Tongue (tissue), 3 donors: ENCODE measurements at places on chromosomes 1 and 21.

GRCh38 chr1:26023826-26024225 is 2.3 kb downstream of the EXTL1 start:
- peak; percentile 62 for DNase-seq

DNA sequence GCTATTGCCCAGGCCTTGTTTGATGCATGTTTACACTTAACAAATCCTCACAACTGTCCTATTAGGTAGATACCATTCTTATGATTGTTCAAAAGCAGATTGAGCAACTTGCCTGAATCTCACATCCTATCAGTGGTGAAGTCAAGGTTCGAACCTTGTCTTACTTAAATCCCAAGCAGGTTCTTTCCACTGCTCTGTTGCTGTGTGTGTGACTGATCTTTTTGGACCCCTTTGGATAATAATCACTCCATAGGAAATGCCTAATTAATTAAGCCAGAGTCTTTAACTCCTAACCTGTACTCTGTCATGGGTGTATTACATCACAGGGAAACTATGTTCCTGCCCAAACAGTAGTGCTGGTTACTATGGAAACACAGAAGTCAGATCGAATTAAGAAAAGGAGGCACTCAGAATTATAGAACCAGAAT is 84.2 kb downstream of the SPATA46 start:
- peak; percentile 22 for DNase-seq

DNA sequence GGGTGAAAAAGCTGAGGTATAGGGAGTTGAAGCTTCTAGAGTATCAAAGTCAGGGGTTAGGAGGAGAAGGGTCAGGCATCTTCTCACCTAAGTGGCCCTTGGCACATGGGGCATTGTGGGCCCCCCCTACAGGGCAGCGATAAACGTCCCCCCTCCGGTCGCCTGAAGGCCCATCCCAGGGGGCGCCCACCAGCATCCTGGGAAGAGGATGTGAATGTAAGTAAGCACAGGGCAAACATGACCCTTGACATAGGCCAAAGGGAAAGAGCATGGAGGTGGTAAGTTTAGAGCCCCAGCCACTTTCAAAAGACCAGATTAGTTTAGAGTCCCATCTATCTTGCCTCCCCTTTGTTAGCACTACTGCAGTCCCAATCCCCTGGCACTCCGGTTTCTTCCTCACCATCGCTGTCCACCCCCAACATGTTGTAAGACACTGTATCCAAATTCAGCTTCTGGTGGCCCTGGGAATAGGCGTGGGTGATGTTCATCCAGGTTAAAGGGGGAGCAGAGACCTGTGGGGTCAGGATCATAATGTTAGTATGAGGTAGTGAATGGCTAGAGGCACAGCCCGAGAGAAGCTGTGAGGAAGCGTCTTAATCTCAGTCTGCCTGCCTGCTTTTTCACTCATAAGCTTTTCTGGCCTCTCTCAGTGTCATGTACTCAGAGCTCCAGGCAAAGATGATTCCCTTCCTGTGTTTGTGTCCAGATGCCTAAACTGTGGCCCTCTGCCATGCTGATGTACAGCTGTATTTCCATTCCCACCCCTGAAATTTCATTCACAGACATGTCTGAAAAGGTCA is 2.7 kb downstream of the ITGA10 start:
- no peak for DNase-seq

GRCh38 chr1:46611691-46612221 is 4.9 kb downstream of the MOB3C start:
- no peak for DNase-seq

- no peak for DNase-seq
These were observed 52.6 kb downstream of the DESI2 start for GRCh38 chr1:244705261-244706234.

DNA sequence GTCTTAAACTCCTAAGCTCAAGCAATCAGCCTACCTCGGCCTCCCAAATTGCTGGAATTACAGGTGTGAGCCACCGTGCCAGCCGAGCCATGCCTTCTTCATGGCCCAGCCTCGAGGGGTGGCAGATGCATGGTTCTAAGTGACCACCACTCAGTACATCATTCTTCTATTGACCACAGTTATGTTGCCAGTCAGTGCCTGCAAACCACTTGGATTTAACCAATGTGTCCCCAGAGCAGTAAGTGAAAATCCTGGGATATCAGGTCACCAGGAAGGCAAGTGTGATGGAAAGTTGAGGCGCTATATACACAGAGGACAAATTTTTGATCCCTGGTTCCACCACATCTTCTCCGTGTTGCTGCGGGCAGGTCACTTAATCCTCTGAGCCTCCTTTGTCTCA is 37.0 kb upstream of the RD3 start:
- DNase-seq = no peak

DNA sequence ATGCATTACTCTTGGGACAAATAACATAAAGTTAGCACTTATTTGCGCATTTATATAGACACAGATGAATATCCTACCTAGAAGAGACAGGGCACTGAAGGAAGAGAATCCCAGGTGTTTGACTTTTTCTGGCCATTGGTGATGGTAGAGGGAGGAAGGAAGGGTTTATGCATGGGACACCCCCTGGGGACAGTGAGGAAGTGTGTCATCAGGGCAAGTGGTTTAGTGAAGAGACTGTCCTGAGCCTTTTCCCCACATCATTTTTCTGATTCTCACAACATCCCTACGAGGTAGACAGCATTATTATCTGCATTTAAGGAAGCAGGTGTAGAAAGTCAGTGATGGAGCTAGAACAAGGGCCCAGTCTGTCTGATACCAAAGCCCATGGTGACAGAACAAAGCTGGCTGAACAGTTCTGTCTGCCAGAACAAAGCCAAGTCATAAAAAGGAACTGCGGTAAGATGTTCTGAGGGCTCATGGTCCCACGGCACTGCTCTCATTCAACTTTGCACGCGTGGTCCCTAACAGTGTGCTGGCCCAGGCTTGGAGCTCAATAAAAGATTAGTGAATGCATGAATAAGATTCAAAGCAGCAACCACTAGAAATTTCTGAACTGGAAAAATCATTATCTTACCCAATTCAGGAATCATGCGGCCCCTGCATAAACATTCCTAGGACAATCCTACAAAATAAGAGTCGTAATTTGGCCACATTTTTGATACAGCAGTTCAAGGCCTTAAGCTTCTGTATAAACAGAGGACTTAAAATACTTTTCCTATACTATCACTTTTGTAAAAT is 12.2 kb upstream of the CDC42BPA start:
- DNase-seq = no peak

- DNase-seq = peak; percentile 62
These were observed at the start of gene PRRX1 for GRCh38 chr1:170664093-170664827. PRRX1 (plus strand) TSS chr1:170664131; CDS start chr1:170664219, 88 bp downstream.

DNA sequence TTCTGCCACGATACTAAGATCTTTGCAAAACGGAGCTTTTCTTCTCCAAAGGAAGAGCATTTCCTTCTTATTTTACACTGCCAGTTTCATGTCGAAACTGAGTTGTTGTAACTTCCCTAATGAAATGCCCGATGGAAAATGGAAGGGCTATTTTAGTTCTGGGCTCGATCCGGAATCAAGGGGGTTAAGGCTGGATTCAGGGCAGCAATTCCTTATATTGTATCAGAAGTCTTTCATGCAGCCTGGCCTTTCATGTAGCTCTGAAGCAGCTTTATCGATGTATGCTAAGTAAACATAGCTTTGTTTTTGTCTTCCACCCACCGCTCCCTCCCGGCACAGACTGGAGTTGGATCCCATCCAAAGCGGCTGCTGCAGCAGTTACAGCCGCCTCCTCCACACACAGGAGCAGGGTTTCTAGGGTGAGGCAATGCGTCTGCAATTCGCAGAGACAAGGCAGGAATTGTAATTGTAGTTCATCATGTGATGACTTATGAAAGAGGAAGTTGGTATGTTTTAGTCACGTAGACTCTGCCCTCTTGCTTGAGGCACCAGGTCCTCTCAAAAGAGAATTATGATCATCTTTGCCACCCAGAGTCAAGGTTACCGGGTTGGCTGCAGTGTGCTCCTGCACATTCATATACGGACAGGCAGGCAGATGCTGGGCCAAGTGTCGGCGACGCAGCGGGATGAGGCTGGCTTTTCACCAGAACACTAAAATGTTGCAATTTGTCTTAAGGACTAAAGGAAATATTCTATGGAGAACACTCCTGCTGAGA is 2.6 kb upstream of the IRF2BP2 start:
- peak; percentile 97 for DNase-seq

GRCh38 chr1:166947398-166948043 is 27.8 kb downstream of the ILDR2 start:
- DNase-seq = peak; percentile 93

DNA sequence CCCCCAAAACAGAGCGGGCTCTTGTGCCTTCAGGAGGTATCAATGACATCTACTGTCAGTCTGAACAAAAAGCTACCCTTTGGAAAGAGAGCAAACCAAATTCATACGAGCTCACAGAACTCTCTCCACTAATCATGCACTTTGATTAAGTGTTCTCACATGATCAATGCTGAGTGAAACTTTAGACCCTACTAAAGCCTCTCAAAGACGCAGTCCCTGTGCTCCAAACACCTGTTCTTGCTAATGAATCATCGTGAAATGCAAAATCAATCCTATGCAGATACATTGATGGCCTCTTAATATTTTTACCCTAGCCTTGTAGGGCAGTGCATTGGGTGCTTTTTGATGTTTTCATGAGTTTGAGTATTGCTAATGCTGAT is 113.4 kb downstream of the ZBTB18 start:
- DNase-seq = peak; percentile 17

DNA sequence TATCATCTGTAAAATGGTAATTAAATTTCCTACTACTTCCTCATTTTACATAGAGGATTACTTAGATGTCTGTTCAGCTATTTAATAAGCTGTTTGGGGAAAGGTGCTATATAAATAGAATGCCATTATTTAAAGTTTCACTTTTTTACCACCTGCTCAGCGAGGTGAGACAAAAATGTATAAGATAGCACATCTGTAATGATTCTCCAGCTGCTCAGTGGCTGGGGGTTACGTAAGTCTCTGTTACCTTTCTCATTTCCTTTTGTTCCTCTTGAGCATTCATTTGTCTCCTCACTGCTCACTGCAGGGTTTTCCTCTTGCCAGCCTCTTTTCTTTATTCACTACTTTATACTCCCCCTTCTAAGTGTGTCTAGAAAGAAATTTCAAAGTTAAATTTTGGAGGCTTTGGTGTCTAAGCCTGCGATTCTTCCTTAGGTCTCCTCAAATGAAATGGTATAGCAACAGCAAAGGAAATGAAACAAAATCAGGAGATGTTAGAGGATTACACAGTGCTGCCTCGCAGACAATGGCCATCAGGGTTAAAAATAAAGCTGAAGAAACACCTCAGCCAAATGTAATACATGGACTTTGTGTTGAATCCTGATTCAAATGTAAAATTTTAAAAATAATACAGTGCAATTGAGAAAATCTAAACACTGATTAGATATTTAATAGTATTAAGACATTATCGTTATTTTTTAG is 6.8 kb downstream of the RGS8 start:
- DNase-seq = no peak
